ENCODE measurements at places on chromosomes 4 and X.

- peak; percentile 17 for DNase-seq
These were observed 35.9 kb upstream of the GRPEL1 start for GRCh38 chr4:7103607-7104365.

DNA sequence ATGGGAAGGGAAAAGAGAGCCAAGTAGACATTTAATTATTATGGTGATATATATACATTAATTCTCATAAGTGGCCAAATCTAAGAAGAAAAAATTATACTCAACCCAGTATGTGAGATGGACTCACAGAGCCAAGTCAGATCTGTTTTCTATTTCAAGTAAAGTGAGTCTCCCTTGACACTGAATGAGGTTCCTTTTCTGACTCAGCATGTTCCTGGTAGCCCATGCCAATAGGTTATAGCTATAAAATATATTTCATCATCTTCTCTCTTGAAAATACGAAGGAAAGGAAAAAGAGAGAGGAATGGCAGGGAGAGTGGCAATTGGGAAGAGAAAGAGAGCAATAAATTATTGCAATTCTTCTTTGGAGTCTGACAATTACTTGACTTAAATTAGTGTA, 68.8 kb upstream of the GRIA2 start:
- no peak for DNase-seq

DNA sequence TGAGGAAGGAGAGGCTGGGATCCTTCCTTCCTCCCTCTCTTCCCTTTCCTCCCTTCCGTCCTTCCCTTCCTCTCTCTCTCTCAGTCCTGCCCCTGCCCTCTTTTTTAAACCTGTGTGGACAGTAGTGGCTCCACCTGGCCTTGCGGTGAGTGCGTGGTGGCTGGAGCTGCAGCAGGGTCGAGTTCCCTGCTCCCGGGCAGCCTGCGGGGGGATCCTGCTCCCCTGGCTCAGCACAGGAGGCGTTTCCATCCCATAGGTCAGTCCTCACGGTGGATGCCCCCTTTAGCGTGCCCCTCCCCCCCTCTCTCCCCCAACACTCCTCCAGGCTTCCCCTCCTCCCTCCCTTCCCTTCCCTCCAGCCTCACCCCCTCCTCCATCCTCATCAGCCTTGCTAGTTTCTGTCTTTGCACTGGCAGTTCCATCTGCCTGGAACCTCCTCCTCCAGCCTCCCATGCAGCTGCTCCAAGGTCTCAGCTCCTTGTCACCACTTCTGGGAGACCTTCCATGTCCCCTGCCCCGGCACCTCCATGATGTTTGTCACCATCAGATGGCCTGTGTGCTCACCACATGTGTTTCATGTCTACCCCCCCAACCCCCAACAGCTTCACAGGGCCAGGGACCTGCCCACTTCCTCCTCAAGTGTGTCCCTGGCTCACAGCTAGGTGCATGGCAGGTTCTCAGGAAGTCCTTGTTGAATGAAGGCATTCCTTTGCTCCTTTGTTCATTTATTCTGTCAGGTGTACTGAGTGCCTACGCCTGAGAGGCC, 68.4 kb downstream of the PSAPL1 start:
- no peak for DNase-seq

- no peak for DNase-seq
These were observed 77.7 kb downstream of the BLTP1 start for GRCh38 chr4:122229857-122230256.

DNA sequence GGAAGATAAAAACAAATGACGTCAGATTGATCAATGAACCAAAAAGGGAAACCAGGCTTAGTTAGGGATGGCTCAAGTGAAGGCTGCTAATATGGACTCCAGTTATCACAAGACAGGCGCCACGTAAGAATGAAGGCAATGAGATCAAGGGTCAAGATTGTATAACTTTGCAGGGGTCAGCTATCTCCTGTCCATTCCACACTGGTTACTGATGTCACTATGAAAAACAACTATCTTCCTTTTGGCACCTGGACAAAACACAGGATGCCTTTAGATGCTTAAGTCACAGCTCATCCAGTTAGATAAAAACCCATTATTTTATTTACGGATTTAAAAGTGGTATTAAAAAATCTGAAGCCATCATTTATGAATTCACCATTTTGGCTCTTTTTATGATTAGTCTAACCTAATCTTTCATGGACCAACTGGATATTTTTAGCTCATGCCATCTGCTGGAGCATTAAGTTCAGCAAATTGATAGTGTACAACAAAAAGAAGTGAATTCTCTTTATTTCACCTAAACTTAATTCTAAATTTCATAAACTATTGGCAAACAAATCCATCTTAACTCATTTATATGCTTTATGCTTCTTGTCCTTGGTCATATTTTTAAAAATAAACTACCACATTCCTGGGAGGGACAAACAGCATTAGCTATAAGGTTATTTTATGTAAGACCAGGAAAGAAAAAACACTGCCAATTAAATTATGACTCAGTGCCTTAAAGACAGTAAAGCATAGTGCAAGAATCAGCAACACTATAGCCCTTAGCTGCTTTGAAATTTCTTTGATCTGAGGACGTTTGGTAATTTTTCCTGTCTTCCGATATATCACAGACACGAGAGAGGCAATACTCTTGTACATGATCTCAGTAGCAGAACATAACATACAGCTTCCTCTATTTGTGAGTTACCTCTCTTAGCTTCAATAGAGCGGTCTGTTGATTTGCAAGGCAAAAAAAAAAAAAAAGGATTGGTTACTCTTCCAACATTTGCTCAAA, 27.0 kb downstream of the DHX15 start:
- DNase-seq: no peak

DNA sequence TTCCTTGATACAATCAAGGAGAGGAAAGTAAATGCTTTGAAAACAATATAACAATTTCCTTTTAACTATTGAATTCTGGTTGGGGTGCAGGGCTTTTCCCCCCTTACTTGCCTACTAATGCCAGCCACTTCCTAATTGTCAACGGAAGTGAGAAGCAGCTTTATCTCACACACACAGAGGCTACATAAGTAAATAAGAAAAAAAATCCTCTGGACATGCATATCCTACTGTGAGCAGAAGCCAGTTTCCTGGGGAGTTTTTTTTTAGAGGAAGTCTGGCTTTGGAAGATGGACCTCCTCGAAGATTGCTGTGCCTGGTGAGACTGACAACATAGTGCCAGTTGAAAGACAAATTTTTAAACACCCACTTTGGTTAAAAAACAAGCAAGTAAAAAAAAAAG, 180.6 kb downstream of the OPHN1 start:
- no peak for DNase-seq

DNA sequence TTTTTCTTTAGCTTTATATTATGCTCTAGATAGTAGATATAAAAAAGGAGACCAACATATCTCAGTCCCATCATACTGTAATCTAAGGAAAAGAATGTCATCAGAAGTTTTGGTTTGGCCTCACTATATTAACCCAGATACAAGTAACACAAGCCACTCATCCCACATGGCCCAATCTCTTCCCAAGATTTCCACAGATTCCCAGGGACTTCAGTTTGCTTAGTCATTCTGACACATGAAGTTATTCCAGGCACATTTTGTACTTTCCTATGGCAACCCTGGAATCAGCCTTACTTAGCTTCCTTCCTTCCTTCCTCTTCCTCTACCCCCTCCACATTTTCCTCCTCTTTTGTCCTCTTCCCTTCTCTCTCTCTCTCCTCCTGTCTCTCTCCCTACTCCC, 21.7 kb upstream of the DCLK2 start:
- no peak for DNase-seq

- DNase-seq: no peak
These were observed 5.8 kb upstream of the DGKQ start for GRCh38 chr4:978957-979701.

DNA sequence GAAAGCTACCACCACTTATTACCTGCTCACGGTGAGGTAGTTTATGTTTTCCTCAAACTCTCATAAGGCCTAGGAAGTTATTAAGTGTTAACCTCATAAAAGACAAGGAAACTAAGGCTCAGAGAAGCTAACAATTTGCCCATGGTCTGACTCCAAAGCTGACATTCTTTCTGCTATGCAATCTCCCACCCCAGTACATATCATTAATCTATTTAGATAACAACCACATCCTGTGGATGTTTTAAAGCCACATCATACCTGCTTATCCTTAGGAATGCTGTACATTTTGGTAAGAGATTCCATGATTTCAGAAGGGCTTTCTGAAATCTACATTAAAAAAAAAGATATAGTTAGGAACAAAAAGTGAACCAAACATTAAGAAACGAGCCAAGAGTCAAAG, 55.4 kb downstream of the HUWE1 start:
- DNase-seq: no peak

GRCh38 chr4:162878096-162878495, 288.6 kb downstream of the NAF1 start:
- DNase-seq: no peak

GRCh38 chr4:179399054-179399782, 1957.0 kb upstream of the AGA start:
- no peak for DNase-seq

GRCh38 chrX:147738265-147738664, 173.5 kb upstream of the FMR1 start:
- DNase-seq: no peak

DNA sequence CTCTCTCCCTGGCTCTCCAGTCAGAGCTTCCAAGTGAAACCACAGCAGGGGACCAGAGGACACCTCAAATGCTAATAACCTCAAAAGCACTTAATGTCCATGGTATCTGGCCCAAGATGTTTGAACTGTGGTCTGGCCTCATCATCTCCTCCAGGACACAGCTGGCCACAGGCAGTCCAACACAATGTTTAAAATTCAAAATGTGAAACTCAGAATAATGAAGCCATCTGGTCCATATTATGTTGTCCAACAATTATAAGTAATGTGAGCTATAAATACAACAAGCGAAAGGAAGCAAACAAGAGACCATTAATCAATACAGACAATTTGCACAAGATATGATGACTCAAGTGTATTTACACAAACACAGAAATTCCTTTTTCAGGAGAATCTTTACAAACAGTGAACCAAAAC, 90.7 kb upstream of the S100G start:
- peak; percentile 3 for DNase-seq

- DNase-seq: no peak
These were observed 37.2 kb upstream of the BDH2 start for GRCh38 chr4:103136671-103137445.

GRCh38 chr4:1491328-1492141, 85.3 kb upstream of the NKX1-1 start:
- DNase-seq: no peak

DNA sequence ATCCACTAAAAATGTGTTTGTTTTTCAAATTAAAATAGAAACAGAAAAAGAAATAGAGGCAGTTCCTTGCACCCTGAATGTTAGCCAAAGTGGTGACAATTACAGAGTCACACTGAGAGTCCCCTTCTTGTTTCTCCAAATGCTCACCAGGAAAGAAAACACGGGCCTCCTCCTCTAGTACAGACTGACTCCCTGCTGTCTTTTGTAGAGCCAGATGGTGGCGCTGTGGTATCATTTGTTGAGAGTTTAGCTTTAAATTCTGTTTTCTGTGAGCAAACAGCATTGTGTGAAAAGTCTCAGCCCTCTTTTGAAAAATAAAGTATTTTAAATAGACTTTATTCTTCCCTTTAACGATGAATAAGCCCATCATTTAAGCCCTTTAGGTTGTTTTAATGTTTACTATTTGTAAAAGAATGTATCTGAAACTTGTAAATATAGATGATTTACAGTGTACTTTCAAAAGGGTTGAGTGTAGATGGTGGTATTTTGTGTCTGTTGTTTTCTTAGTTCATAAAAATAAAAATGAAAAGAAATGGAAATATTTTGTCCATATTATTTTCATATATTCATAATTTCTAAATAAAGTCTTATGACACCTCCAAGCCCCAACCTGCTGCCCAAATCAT, 36.9 kb upstream of the ATOH1 start:
- DNase-seq: peak; percentile 45
